ENCODE measurements at places on chromosomes 13 and 19.
A peak's percentile ranks its signal among the peaks of the same experiment; 100 is the strongest.

DNA sequence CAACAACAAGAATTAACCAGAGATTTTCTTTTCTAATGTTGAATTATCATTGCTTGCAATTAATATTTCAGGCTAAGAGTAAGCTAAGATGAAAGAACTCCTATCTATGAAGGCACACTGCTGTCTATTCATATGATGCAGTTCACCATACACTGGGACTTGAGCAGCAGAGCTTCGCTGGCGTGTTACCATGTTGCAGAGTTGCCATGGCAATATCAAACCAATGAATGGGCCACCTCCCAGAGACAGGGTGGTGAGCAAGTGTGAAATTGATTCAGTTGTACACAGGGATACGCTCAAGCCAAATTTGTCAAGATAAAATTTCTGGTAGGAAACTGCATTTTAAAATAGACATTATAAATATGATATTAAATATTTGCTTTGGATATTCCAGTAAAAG, 69.3 kb upstream of the MYO16 start:
- no peak for DNase-seq

DNA sequence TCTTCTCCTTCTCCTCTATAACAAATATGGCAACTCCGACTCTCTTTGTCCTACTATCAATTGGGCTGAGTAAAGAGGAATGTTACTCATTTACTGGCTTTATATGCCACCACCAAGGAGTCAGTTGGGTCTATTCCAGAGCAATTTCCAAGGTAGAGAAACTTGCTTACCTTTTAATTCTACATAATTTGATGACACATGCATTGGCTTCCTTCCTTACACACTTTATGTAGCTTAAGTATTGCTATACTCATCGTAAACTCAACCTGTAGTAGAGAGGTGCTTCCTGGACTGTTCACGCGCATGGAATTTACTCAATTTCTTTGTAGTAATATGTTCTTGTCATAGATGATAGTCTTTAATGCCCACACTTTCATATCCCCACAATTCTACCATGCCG, 160.7 kb downstream of the LMO7 start:
- no peak for DNase-seq

DNA sequence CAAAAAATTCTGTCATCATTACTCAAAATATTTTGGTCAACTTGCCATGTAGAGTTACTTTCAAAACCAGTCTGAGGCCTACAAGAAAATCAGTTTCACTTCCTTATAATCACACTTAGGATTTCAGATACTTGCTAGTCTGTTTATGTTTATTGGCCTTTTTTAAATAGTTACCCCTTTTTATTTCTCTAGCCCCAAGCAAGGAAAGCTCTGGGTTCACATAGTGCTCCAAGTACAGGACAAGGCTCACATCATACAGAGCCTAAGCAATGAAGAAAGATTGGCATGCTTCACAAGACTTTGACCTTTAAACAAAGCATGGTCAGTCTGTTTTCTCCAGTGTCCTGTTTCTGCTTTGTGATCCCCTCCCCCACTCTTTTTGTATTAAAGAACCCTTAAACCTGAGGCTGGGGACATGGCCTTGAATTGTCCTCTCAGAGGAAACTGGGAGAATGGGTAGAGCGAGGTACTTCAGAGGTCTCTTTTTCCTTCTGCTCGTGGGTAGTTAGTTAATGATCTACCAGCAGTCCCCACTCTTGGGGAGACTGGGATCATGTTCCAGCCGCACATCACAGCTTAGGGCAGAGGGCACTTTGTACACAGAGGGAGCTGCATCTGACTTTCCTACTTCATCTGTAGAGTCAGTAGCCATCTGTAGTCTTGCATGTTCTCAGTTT, 30.7 kb downstream of the CEACAM1 start:
- DNase-seq, result no peak

DNA sequence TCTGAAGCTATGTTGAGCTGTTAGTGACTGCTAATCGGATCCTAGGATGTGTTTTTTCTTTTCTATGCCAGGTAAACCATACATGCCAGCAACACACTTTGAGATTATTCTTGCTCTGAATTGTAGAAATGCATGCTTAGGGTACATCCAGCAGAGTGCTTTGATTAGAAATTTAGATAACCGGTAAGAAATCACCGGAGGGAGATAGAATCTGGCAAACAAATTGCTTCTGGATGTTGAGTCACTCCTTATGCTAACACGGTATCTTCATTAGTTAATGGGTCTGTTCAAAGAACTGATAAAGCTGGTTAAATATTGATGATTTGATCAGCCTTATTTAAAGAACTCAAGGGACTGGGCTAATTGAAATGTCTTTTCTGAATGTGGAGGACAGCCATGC, 85.1 kb upstream of the SIAH3 start:
- no peak for DNase-seq

DNA sequence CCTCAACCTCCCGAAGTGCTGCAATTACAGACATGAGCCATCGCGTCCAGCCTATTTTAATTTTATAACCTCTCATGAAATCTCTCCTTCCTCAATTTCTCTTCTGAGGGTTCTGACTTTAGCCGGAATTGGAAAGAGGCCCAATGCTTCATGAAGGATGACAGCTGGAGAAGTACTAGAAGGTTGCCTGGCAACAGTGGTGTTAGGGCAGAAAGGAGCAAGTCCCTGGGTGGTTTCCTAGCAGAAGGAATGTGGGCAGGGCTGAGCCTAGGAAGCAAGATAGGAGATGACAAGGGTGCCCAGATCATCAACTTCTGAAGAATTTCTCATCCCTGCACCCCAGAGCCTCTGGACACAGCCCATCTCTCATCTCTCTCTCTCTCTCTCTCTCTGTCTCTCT, 25.8 kb downstream of the CACNG6 start:
- no peak for DNase-seq

DNA sequence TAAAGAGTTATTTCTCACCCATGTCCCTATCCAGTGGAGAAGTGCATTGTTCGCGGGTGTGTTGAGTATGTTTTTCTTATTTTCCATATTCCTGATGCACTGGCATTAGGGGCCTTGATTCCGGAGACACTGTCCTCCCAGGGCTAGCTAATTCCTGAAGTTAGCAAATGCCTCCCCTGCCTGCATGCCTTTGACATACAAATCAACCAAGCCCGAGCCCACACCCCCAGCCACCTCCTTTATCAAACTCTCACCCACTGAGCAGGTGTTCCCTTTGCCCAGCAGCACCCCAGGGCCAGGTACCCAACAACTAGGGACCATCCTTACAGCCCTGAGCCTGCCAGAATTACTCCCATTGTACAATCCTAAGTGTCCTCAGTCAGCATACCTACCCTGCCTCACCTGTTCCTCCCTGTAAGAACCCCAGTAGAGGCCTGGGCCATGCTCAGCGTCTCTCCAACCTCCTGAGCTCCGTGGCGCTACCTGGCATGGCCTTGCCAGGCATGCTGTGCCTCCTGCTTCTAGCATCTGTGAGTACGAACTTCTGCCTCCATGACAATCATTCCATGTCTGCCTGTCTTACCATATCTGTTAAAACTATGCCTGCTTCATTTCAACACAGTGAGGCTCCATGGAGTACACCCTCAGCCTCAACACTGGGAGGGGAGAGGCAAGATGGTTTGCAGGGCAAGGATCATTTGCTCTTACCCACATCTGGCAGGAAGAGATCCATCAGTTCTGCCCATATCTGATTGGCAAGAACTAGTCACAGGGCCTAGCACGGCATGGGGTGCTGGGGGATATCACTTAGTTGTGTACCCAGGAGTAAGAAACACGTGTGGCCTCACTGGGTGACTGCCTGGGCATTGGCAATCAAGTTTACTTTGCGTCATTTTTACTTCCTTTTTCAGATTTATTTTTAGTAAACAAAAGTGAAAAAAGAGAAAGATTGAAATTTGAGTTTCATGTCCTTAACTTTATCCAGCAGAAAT, 203.9 kb downstream of the SHISA2 start:
- no peak for DNase-seq

GRCh38 chr13:60893801-60894200, 496.8 kb downstream of the TDRD3 start:
- DNase-seq, result no peak

GRCh38 chr19:31611046-31611877, 262.0 kb upstream of the TSHZ3 start:
- no peak for DNase-seq

- no peak for DNase-seq
Observed at GRCh38 chr19:39398297-39398864, 7.2 kb downstream of the MED29 start.

GRCh38 chr13:96850538-96851145, 143.6 kb downstream of the OXGR1 start:
- DNase-seq, result no peak

GRCh38 chr19:8252922-8253589, 43.9 kb downstream of the CERS4 start:
- DNase-seq, result peak; percentile 77

GRCh38 chr13:73248711-73249580, 190.1 kb downstream of the KLF5 start:
- no peak for DNase-seq

GRCh38 chr19:55304279-55304978, 20.6 kb downstream of the BRSK1 start:
- DNase-seq, result no peak

- DNase-seq, result no peak
Observed at GRCh38 chr13:114087430-114087829, 45.0 kb downstream of the RASA3 start.

DNA sequence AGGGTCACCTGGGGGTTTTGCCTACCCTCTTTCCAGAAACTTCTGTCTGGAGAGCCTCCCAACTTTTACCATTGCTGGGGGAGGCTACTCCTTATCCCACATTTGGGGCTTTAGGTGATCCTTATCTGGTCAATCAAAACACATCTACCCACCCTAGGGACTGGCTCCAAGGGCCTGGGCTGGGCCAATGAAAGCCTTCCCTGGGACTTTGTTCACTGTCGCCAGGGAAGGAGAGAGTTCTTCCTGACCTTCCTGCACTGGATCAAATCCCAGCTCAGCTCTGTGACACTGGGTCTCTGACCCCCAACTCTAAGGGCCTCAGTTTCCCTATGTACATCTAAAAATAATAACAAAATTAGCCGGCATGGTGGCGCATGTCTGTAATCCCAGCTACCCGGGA, 11.1 kb downstream of the DOCK6 start:
- no peak for DNase-seq

DNA sequence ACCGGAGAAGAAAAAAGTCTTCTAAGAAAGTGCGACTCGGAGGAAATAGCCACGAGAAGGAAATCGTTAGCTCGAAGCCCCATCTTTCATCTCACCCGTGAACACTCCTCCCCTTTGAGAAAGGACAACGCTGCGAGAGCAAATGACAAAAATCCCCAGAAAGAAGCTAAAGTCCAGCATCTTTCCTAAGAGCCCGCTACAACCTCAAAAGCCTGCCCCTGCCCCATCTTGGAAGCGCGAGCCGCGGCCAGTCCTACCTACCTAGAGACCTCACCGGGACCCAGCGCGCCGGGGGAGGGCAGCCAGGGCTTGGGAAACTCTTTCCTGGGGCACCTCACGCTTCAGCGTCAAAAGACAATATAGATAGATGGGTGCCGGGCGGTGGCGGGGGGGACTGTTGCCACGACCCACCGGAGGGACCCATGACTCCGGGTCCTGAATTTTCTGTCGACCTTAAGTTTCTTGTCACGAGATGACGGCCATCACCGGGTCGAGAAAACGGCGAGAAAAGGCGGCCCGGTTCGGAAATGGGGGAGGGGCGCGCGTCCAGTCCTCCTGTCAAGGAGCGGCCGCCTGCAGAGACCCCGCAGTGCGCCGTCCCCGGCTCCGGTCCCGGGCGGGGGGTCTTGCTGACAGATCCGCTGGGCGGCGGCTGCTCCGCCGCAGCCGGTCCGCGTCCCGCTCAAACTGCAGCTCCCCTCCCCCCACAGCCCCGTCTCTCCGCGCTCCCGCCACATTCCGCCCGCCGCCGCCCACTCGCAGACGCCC, 65.9 kb downstream of the KCNRG start:
- DNase-seq, result peak; percentile 26

- DNase-seq, result no peak
Observed at GRCh38 chr13:26996965-26997752, 174.5 kb downstream of the USP12 start.

- DNase-seq, result no peak
Observed at GRCh38 chr19:5139583-5140325, 170.8 kb downstream of the KDM4B start.

- no peak for DNase-seq
Observed at GRCh38 chr19:35909684-35910035, 1.6 kb upstream of the TYROBP start.

DNA sequence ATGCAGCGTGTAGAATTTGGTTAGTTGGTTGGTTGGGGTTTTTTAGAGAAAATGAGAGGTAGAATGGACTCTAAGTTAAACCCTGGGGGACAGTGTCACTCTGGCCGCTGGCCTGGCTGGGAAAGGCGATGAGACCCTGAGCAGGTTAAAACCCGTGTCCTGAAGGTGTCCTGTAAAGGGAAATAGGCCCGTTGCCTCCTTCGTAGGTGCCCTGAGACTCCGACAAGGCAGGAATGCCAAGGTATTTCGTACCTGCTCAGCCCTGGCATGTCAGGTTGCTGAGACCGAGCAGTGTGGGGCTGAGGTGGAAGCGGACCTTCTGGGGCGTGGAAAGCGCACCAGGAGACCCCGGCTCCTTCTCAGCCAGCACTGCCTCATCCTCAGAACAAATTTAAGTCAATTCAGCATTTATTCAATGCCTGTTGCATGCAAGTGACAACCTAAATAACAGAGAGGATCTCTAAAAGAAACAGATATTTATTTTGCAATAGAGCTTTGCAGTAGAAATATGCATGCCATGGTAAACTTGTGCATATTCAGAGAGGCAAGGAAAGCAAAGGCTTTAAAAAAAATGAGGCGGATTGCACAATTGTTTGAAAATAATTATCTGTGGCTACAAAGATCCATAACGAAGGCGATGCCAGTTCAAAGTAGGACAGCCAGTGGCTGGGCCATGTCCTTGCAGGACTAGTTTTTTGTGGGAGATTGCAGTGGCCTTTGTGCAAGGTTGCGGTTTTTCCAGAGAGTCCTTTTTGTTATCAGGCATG, 1.4 kb upstream of the RAB20 start:
- no peak for DNase-seq

DNA sequence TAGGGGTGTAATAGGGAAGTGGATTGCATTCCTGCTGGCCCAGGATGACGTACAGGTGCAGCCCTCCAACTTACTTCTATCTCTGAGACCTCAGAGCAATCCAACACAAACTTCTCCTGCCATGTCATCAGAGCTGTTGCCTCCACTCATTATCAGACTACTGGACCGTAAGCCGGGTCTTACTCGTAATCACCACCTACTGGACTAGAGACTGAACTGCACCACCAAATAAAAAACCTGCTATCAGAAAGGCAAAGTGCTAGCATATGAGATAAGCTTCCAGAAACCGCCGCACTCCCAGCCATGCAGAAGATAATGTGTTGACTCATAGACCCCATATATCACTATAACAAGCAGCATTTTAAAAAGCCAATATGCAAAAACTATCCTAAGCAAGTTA, 102.0 kb downstream of the SLITRK1 start:
- no peak for DNase-seq

Measured in activated CD4-positive, alpha-beta T cell treated with anti-CD3 and anti-CD28 coated beads, Interleukin-2, amount 50 U/mL, for 24 hours (primary cell).